ENCODE measurements at places on chromosomes 6 and 20. TPM values are rescaled to one million over a fixed set of nuclear protein-coding genes. Genes with fewer than 3 reads are reported as not detected.

The ISM1 gene
- not detected for total RNA-seq

The EFCAB8 gene
- not detected for total RNA-seq

The HLA-DRB5 gene
- not detected for total RNA-seq

The DYNLT2 gene
- 0.49 TPM for total RNA-seq

The EDN3 gene
- total RNA-seq = not detected

The EGFL8 gene
- total RNA-seq = 0.12 TPM

The PLAGL2 gene
- total RNA-seq = 4.5 TPM

The CST2 gene
- not detected for total RNA-seq

The SEL1L2 gene
- not detected for total RNA-seq

The SLC22A3 gene
- total RNA-seq = 6.3 TPM

The LTA gene
- total RNA-seq = not detected

The TCF15 gene
- not detected for total RNA-seq

The PAK5 gene
- not detected for total RNA-seq

The BPIFA1 gene
- not detected for total RNA-seq
